Testis (tissue), 5 donors: ENCODE measurements at places on chromosomes 12 and 14. TPM values are rescaled to one million over a fixed set of nuclear protein-coding genes. Genes with fewer than 3 reads are reported as not detected.

DNA sequence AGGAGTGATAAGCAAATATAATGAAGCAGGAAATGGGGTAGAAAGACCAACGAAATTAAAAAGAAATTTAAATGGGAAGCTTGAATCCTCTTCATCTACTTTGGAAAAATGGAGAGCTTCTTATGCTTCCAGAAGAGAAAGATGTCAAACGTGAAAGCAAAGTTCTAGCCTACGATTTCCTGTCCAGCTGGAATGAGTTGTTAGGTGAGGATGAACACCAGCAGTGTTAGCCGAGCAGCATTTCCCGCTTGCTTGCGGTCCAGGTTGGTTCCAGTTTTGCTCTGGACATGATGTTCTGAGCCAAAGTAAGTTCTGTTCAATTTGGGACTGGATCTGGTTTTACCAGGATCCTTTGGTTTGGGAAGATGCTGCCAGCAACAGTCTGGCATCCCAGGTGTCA lies 78.9 kb downstream of the DACT1 start:
- H3K4me1 ChIP-seq = no peaks in the 10 kb centered on the region
- H3K27ac ChIP-seq = no peak overlapping the region
- DNase-seq = no peak
- H3K4me3 ChIP-seq = no peak overlapping the region
- no peaks in the 10 kb centered on the region for H3K36me3 ChIP-seq
- H3K27me3 ChIP-seq = no peaks in the 10 kb centered on the region

DNA sequence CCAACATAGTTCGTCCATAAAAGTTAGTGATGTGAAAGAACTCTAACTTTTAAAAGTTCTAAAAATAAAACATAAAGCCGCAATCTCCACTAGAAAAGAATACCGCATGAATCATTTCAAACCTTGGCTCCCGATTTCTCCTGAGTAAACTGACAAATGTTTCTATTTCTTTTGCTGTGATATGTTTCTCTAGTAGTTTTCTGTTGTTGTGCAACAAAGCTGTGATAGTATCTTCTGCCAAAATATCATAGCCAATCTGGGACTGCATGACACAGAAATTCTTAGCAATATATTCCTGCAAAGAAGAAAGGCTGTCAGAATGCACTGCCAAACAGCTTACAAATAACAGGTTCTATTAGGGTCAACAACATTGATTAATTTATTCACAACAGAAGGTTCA lies 174.0 kb downstream of the ITPR2 start:
- no peaks in the 10 kb centered on the region for H3K4me1 ChIP-seq
- H3K36me3 ChIP-seq = peaks cover 2% of the 10 kb centered on the region
- no peak overlapping the region for H3K27ac ChIP-seq
- no peak for DNase-seq

The DAO gene
- total RNA-seq = 0.81 TPM

DNA sequence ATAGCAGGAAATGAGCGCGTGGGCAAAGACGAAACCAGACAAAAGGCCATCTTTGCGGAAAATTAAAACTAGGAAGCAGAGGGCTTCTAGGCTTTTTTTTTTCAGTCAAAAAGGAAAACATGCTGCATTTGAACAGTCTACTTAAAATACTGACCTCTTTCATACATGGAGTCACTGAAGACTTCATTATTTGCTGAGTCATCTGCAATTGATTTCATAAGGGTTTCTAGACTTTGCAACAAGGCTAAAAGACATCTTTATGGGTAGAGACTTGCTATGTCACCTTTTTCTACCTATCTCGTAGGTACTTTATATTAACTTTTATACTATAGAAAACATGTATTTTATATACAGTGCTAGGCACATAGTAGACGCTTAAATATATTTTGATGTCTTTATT lies 238.4 kb downstream of the TMEM132D start:
- H3K4me3 ChIP-seq = no peak overlapping the region
- no peak overlapping the region for H3K27ac ChIP-seq
- no peak for DNase-seq
- H3K4me1 ChIP-seq = no peaks in the 10 kb centered on the region
